ENCODE measurements at places on chromosomes 16 and 17. TPM values are rescaled to one million over a fixed set of nuclear protein-coding genes. Genes with fewer than 3 reads are reported as not detected.

The RNF222 gene
- not detected for total RNA-seq

The KRT27 gene
- not detected for total RNA-seq

The PMM2 gene
- total RNA-seq = 33.6 TPM

The KRTAP16-1 gene
- total RNA-seq = not detected

The KREMEN2 gene
- 11.0 TPM for total RNA-seq

The ZNF750 gene
- not detected for total RNA-seq

The IKZF3 gene
- total RNA-seq = not detected

The KRT24 gene
- total RNA-seq = not detected

The COX6A2 gene
- not detected for total RNA-seq

The RRAD gene
- total RNA-seq = 0.12 TPM

The C16orf74 gene
- 5.8 TPM for total RNA-seq

The COQ9 gene
- total RNA-seq = 76.9 TPM

The ACAP1 gene
- not detected for total RNA-seq

The CRK gene
- 80.5 TPM for total RNA-seq

The GDPD1 gene
- 7.4 TPM for total RNA-seq

The GALR2 gene
- not detected for total RNA-seq

The ZNF624 gene
- total RNA-seq = 1.4 TPM

The TBC1D26 gene
- total RNA-seq = not detected

The CACNG3 gene
- not detected for total RNA-seq

The CA7 gene
- not detected for total RNA-seq

The KCNH6 gene
- total RNA-seq = not detected

The AOC2 gene
- not detected for total RNA-seq

The EPOP gene
- 3.2 TPM for total RNA-seq

The TAT gene
- not detected for total RNA-seq

The C16orf90 gene
- not detected for total RNA-seq

The CLEC18C gene
- not detected for total RNA-seq

The QRICH2 gene
- total RNA-seq = 2.3 TPM

The SOX15 gene
- total RNA-seq = not detected

The SKAP1 gene
- not detected for total RNA-seq

The CD300LG gene
- total RNA-seq = not detected

The NF1 gene
- 23.2 TPM for total RNA-seq

The ITGB3 gene
- total RNA-seq = 3.4 TPM

The HAGHL gene
- total RNA-seq = 4.1 TPM

The JPH3 gene
- 4.2 TPM for total RNA-seq

The PHOSPHO1 gene
- total RNA-seq = 0.74 TPM

The C16orf92 gene
- total RNA-seq = not detected
